Hematopoietic multipotent progenitor cell (in vitro differentiated cells): ENCODE measurements at places on chromosomes 13 and 19.
A peak's percentile ranks its signal among the peaks of the same experiment; 100 is the strongest.

- no peak for DNase-seq
These were observed 9.1 kb downstream of the KL start for GRCh38 chr13:33025220-33025744.

- no peak for DNase-seq
These were observed 134.6 kb downstream of the DPF1 start for GRCh38 chr19:38089440-38089839.

DNA sequence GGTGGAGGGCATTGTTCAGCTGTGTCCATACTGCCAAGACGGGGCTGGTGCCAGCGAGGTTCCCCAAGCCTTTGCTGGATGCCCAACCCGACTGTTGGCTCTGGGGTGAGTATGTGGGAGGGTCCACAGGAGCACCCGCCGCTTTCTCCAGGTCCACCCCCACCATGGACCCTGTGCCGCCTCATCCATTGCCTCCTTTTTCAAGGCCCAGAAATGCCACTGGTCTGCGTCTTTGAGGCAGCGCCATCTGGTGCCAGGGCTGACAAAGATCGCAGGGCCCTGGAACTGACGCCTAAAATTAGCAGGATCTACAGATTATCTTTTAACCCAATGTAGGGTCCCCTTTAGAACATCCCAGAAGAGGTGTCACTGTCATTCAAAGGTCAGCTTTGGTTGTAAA, 34.6 kb downstream of the NFIX start:
- DNase-seq, result peak; percentile 52

DNA sequence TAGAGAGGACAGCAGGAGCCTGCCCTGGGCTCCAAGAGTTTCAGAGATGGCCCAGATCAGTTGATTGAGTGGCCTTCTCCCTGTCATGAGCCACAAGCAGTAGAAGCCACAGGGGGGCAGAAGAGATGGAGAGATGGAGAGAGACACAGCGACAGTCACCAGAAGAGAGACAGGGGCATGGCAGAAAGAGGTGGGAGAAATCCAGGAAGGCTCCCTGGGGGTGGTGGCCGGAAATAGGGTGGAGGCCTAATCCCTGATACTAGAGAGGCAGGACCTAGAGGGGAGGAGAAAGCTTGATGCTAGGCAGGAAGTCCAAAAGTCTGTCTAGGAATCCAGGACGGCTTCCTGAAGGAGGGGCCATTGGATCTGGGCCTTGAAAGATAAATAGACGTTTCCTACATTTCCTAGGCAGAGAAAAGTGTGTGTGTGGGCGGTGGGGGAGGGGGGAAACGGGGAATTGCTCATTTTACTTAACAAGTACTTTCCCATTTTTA, 9.6 kb upstream of the TPM4 start:
- peak; percentile 83 for DNase-seq

DNA sequence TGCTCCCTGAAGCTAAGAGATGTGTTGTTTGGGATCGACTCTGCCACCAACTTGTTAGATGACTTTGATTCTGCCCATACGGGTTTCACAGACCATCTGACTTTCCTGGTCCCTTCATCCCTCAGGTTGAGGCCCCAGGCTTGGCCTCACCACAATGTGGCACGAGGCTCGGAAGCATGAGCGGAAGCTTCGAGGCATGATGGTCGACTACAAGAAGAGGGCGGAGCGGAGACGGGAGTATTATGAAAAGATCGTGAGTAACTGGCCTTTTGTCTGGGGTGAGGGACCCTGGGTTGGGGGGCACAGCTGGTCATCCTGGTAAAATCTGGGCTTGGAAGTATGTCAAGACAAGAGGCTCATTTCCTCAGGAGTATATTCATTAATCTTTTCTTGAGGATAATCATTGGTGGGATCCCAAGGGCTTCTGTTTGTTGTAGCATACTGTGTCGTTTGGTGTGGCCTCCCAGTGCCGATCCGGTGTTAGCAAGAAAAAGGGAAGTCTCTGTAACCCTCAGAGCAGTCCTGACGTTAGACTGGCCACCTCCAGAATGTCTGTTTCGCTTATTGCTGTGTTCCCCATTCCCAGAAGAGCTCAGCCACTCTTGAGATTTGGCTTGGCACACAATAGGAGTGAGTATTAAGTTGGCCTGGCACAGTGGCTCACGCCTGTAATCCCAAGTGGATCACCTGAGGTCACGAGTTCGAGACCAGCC, 1.4 kb downstream of the CLASRP start:
- DNase-seq, result no peak
